ENCODE measurements at places on chromosomes 12 and 14.

GRCh38 chr12:69123311-69123710 lies 116.1 kb upstream of the CPSF6 start:
- DNase-seq = no peak

- DNase-seq = no peak
Measured at GRCh38 chr14:73372529-73372928, 85.8 kb downstream of the NUMB start.

DNA sequence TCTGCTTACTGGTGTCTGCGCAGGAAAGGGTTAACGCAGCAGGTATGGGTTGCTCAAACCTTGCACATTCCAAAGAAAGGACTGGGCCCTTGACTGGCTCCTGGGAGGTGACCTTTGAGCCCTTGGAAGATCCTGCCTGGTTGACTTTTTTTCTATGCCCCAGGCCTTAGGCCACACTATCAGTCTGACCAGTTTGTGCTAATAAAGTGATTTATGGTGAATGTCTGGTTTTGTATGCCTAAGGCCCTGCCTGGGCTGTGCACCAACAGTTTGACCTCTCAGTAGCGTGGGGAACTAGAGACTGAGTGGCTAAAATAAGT lies 61.4 kb upstream of the SCN8A start:
- no peak for DNase-seq

DNA sequence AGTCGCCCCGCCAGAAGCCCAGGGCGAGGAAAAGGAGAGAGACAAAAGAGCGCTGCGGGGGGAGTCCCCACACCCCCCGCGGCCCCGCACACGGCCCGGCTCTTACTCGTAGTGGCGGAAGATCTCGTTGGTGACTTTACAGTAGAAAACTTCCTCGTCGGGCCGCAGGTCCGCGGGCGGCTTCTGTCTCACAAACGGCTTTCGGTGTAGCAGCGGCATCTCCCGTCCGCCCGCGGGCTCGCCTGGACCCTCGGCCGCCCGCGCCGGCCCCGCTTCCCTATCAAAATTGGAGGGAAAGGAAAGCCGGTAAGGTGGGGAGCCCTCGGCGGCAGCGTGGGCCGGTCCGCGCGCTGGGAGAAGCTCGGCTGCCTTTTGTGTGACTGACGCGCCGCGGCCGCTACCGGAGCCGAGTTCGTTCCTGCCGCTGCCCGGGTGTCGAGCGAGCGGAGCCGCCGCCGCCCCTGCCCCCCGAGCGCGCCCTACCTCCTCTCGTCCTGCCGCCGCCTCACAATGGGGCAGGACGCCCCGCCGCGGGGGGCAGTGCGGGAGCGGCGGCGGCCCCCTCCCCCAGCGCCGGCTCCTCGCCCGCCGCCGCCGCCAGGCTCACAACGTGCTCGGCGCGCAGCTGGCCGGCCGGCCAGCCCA lies 652 bp downstream of the BAZ1A start:
- DNase-seq = peak; percentile 69

DNA sequence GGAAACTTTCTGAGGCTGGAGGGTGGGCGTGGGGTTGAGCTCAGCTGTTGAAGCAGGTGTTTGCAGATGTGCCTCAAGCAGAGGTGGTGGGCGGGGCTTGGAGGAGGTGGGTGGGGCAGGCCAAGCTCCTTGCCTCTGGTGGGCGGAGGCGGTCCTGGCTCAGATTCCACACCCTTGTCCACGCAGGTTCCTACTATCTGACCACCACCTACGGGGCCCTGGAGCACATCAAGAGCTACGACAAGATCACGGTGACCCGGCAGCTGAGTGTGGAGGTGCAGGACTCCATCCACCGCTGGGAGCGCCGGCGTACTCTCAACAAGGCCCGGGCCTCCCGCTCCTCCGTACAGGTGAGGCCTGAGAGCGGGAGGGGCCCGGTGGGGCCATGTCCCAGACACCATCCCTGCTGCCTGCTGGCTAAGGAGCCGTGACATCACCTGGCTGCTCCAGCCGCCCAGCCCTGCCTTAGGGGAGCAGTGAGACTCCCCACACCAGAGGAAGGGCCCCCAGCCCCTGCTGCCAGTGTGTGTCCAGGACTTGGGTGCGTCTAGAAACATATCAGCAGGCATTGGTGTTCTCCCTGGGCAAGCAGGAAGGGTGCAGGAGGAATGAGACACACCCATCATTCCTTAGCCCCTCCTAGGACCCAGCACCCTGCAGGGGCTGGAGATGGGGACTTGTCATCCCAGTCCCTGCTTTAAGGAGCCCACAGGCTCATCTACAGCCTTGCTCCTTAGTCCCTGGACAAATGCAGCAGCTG lies 63.4 kb downstream of the LGMN start:
- no peak for DNase-seq

DNA sequence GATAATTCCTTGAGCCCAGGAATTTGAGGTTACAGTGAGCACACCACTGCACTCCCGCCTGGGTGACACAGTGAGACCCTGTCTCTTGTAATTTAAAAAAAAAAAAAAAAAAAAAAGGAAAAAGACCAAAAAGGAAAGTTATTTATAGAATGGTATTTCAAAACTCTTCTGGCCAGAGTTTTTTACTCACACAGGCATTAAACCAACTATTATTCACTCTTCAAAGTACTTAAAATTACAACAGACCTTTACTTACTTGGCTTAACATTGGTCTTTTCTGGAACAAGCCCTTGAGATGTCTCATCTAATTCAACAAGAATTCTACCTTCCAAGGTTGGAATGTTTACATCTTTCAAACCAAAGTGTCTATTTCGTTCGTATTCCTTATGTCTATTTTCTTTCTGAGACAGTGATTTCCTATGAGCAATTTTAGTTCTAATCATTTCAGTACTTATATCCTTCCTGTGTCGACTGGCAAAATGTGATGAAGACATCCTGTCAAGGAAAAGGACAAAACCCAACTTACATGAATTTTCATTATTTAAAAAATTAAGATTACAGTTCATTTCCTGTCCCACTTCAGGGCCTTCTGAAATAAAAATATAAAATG lies 2.6 kb downstream of the DLGAP5 start:
- DNase-seq = no peak

- DNase-seq = no peak
Measured at GRCh38 chr12:70920891-70921290, 353 bp upstream of the PTPRR start.

- DNase-seq = no peak
Measured at GRCh38 chr12:17489452-17489851, 600.5 kb downstream of the RERGL start.

DNA sequence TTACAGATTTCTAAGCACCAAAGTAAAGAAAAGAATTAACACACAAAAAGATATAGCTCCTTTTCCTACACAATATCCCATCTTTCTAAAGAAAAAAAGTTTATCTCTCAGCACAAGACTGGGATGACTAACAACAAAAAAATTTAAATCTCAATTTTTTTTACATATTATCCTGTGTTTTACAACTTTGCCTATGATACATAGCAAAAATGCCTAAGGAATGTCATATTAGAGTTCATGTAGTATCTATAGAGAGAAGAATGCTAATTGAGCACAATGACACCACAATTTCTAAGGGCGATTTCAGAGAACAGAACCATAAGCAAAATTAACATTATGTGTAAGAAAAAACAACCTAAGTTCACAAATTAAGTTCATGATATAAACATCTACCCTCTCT lies 16.3 kb downstream of the C2CD5 start:
- no peak for DNase-seq

DNA sequence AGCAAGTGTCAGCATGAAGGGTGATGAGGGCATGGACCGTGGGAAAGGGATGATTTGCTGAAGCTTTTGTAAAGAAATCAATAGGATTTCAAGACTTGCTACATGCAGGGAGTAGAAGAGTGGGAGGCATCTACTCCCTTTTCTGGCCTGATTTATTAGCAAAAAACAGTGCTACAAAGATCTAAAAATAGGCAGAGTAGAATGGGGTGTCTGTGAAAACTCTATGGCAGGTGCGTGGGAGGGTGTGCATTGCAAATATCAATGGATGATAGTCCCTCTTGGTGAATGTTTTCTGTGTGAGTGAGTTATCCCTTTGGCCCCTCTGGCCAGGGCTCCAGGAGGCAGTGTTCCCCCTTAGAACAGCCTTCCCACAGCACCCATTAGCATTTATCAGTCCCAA lies 139.0 kb downstream of the SMOC1 start:
- DNase-seq = no peak

GRCh38 chr14:106872611-106873446 lies 1346.4 kb downstream of the TMEM121 start:
- DNase-seq = peak; percentile 96

- peak; percentile 10 for DNase-seq
Measured at GRCh38 chr12:10140001-10140400, 10.0 kb upstream of the CLEC7A start.

DNA sequence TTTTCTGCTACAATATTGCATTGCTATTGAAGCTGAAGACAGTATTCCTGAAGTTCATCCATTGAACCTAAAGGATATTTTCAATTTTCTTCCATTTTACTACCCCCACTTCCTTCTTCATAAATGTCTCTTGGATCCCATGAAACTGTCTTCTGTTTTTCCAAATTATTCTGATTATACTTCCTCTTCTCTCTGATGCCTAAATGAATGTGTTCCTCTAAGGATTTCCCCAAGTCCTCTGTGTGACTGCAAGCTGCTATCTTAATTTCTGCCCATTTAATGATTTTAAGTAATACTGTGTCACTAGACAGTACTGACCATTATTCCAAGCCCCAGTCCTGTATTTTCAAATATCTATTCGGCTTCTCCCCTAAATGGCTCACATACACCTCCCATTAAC lies 102.9 kb downstream of the TAOK3 start:
- DNase-seq = no peak

- DNase-seq = no peak
Measured at GRCh38 chr14:75077794-75078193, 8.4 kb downstream of the ZC2HC1C start.

- peak; percentile 60 for DNase-seq
Measured at GRCh38 chr14:24678801-24679247, 44.8 kb upstream of the GZMB start.

GRCh38 chr12:50013361-50014147 lies 11.7 kb downstream of the RACGAP1 start:
- no peak for DNase-seq

GRCh38 chr14:101499513-101499912 lies 61.8 kb upstream of the DIO3 start:
- DNase-seq = no peak

DNA sequence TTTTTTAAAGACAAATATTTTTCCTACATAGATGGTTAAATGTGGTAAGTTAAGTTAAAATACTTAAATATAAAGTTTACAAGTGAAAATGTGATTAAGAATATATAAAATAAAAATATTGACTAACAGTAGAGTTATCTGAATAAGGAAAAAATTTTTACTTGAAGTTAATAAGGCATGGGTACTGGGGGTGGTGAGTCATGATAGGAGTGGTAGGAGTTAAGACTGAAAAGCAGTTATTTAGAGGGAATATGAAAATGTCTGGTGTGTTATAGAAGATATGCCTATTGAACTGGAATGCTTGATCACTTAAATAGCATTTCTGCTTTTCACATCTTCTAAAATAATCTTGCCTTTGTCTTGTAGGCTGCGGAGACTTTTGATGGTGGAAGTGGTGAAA lies 68.7 kb downstream of the CCDC91 start:
- no peak for DNase-seq

- no peak for DNase-seq
Measured at GRCh38 chr14:102675396-102675795, 82.9 kb downstream of the RCOR1 start.

DNA sequence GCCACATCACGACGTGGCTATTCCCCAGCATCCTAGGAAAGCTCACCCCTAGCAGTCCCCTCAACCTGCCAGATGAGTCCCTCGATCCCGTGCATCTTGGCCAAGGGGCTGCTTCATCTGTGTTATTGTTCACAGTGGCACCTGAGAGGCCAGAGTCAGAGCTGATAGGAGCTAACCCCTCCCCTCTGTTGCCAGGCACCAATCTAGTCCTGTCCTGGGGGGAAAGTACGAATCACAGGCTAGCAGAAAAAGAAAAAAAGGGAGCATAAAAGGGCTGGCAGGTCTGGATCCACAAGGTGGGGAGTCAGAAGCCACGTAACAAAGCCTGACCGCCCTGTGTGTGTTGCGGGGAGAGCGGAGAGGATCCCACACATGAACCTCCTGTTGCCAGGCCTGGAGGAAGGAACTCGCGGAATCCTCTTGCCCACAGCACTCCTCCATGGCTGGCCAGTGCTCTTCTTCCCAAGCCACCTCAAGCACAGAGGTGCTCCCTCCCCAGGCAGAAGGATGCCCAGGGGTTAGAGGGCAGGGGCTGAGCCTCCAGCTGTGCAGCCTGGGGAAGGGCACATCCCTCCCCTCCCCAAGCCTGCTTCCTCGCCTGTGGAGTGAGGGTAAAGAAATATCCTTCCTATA lies 91.8 kb downstream of the ITPK1 start:
- DNase-seq = no peak

DNA sequence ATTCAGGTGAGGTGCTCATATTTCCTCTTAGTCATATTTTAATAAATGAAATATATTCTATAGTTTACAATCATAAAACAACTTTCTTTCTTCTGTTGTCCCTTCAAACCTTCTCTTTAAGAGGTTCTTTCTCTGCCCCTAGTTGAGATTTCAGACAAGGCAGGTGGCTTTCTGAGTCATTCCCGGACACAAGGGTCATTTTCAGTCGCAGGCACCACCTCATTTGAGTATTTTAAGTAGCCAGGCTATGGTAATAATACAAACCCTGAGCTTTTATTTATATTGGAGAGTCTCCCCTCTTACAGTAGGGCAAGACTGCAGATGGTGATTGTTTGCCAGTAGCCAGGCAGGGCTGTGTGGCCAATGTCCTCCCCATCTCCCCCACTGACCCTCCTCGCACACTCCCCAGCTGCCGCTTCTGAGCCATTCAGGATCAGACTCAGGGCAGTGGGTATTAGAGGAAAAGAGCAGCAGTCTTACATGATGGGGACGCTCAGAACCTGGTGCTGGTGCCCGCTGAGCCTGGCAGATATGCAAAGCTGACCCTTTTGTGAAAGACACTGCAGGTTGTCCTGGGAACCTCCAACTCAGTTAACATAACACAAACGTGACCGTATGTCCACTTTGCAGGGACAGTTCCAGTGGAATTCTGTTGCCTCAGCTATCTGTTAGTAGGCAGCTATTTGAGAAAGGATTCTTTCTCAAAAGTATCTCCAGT lies 101.1 kb upstream of the BCL2L14 start:
- DNase-seq = peak; percentile 16

GRCh38 chr14:95134304-95134933 lies 22.9 kb downstream of the DICER1 start:
- no peak for DNase-seq
